ENCODE measurements at places on chromosomes 2 and 18. TPM values are rescaled to one million over a fixed set of nuclear protein-coding genes. Genes with fewer than 3 reads are reported as not detected.
A peak's percentile ranks its signal among the peaks of the same experiment; 100 is the strongest.

Gene PKDCC
- 32.8 TPM for total RNA-seq

- no peak for DNase-seq
Measured at GRCh38 chr2:230162981-230163380, 56.8 kb downstream of the SP110 start.

DNA sequence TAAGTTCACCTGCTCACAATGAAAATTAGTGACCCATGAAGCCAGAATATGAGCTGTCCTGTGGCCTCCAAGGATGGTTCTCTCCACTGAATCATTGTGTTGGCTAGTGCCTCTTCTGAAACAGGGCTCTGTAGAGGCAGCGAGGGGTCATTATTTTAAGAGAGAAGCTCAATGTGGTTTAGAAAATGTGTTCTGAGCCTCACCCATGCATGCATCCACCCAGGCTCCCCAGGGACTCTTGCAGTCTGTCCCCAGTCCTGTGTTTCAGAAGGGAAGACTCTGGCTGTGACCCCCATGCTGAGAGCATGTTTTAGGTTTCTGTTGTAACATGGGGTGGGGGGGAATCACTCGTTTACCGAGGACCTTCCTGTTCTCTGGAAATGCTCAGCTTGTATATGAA, 135.2 kb downstream of the RNF144A start:
- no peak for DNase-seq

GRCh38 chr2:159168707-159169106, 117.8 kb downstream of the WDSUB1 start:
- peak; percentile 21 for DNase-seq

DNA sequence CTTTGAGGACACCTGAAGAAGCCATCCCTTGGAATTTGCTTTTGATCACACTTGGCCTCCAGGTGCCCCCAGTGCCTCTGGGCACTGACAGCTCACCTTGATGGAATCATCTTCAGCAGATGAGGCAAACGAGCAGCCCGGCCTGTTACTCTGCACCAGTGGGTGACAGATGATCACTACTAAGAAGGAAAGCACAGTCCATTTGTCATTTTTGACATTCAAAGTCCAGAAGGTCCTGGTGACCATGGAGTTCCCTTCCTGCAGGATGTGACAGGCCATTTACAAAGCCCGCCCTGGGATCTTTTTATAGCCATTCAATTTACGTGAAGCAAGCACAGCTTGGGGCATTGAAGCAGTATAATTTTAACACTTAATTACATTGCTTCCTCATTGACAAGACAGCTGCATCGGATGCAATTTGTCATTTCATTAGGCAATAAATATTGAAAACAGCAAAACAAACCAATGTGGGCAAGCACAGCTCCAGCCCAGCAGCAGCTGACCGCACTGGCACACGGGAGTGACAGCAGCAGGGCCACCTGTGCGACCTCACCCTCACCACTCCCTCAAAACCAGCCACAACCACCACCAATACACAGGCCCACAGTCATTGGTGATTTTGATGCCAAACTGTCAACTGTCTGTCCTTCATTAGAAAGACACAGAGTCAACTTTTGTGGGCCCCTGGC, 76.0 kb upstream of the SLC66A3 start:
- no peak for DNase-seq

DNA sequence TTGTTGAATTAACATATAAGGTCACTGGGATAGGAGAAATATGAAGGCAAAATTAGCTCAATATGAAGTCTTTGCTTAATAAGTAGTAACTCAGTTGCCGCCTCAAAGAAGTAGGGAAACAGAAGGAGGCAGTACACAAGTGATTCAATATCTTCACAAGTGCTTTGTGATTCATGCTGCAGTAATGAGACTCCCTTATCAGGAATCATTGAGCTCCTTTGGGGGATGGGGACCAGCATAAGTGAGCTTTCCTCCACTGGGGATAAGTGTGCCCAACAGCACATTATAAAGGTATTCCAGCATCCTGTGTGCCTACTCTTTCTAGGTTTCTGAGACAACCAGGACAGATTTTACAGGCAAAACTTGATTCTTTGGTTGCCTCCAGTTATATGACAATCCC, 323.4 kb upstream of the UBE2E3 start:
- DNase-seq, result no peak

GRCh38 chr2:239459606-239460005, 58.8 kb upstream of the HDAC4 start:
- DNase-seq, result no peak

Gene C18orf63
- not detected for total RNA-seq

- DNase-seq, result no peak
Measured at GRCh38 chr2:38863061-38863695, 12.6 kb downstream of the DHX57 start.

GRCh38 chr2:169767243-169767888, 31.3 kb upstream of the SSB start:
- peak; percentile 87 for DNase-seq

Gene SLC19A3
- 9.1 TPM for total RNA-seq

GRCh38 chr2:26504002-26504401, 26.1 kb upstream of the OTOF start:
- peak; percentile 21 for DNase-seq

DNA sequence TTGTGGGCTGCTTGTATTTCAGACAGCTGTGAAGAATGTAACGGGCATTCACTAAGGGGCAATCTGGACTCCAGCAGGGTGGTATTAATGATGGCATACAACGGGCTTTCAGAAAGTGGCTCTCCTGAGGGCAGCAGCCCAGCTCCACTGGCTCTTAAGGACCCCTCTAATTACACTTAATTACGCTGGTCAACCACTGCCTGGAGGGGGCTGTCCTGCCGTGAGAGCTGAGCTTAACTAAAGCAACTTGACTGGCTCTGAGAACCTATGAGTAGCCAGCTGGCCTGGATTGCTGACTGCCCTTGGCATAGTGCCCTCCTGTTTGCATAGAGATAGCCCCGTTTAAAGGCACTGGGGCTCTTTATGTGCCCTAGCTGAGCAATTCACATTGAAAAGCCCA, 3.8 kb downstream of the LIPG start:
- DNase-seq, result no peak

DNA sequence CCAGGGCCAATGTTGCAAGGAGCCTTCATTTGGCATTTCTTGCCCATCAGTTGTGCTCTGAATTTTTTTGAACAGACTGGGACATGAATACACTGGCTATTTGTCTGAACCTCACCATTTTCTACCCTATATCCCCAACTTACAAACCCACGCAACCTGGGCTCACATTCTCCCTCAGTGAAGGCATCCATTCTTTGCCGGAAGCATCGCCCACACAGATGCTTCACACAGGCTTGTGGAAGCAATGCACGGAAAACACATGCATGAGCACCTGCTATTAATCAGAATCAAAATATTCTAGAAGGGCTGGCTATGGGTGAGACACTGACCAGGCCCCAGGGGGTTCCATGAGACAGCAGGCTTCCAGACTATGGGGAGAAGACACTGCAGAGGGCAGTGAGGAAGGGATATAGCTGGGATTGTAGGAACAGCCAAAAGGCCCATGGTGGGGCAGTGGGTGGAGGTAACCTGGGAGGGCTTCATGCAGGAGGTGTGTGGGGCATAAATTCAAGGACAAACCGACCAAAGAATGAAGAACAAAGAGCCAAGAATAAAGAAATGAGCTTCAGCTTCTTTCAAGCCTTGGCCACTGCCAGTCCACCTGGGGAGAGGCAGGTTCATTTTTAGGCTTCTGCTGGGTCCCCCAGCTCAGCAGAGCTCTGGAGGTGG, 261.5 kb downstream of the CELF4 start:
- DNase-seq, result no peak

Gene AGXT
- not detected for total RNA-seq

DNA sequence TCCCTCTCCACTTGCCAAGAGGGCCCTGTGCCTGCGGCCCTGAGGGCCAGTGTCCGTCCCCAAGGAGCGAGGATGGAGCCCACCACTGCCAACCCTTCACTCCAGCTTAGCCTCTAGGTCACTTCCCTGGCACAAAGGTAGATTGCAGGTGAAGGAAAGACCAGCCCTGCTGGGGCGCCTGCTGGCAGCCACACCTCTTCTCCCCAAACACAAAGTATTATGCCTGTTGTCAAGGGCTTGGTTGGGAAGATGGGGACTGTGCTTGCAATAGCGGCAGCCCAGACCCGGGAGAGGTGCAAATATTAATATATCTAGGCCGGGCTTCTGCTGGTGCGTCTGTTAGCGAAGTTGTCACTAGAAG, 7.7 kb downstream of the KCNF1 start:
- no peak for DNase-seq

GRCh38 chr2:20595439-20596192, 55.3 kb downstream of the HS1BP3 start:
- DNase-seq, result no peak

Data from GM23338 (cell line).